Stimulated activated CD4-positive, alpha-beta T cell treated with anti-CD3 and anti-CD28 coated beads, Interleukin-15, amount 100 ng/mL, for 1 hour (primary cell): ENCODE measurements at places on chromosomes 7 and 10.

DNA sequence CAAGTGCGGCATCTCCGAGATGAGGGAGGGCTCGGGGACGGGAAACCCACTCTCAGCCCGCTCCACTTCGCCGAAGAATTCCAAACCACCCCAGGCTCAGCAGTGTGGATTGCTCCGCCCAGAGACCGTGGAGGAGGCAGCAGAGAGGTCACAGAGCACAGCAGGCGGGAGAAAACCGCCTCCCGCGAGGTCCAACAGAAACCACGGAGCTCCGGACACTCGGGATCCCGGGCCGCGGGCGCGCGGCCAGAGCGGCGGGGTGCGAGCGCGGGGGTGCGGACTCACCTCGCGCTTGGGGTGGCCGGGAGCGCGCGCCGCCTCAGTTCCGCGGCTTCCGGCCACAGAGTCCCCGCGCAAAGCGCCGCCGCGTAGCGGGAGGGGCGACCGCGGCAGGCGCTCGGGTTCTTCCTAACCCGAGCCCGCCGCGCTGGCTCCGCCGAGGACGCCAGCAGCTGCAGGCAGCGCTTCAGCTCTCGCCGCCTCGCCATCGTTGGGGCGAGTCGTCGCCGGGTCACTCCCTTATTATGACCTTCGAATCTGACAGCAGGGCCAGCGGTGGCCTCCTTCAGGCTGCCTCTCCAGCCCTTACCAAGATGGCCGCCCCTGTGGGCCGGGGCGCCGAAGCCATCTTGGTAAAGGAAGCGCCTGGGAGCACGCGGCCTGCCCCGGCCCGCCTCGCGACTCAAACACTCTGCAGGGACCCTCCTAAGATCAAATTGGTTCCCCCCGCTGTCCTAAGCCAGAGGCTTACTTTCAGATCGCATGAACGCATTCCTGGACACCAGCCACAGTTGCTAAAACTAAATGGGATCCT lies at the start of gene NAPEPLD:
Gene NAPEPLD (minus strand): TSS at position 106 of the 814 bp plus-strand sequence. CDS start 20,323 bp downstream, outside the sequence.
- DNase-seq = peak; percentile 62

DNA sequence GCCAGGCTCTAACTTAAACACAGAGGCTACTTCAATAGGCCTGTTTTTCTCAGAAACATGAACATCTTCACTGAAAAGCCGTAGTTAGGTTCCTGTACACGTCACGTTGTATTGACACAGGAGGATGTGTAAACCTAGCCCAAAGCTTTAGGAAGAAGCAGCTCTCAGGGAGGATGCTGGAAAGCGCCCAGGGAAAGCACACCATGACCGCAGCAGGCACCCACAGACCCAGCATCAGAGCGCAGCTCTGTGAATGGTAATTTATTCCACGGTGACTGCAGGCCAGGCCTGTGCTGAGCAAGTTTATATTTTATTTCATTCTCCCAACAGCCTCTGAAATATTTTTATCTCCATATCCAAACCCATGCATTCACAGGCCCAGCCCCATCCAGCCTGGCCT lies 51.1 kb downstream of the ASB13 start:
- no peak for DNase-seq

DNA sequence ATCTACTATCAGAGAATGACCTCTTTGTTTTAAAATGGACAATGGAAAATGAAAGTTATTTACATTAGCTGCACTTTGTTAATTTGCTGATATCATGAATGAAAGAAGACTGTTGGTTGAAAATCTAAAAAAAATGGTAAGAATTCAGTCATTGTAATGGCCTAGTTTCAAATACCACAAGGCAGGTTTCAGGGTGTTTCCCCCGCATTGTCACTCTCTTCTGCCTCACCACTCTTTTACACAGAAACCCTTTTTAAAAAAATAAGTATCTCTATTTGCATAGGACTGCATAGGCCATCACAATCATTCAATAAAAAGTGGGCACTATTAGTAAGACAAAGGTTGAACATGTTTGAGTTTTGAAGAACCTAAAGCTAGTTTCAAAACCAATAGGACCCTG lies 737.1 kb downstream of the INHBA start:
- no peak for DNase-seq

DNA sequence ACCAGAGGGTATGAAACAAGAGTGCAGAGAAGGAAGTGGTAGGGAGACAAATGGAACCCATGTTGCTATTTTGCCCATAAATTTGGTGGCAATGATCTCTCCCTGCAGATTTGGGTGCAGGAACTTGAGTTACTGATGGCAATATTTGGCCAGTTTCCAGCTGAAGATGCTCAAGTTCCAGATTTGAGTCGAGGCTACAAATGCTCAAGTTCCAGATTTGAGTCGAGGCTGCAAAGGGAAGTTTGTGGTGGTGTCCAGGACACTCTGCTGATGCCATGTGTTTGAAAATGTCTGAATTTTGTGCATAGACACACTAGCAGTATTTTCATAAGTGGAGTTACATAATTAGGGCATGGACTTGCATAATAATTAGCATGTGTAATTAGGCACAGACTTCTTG lies 40.8 kb downstream of the TBXAS1 start:
- no peak for DNase-seq

GRCh38 chr7:87874066-87874465 lies 2.1 kb downstream of the SLC25A40 start:
- DNase-seq = no peak

DNA sequence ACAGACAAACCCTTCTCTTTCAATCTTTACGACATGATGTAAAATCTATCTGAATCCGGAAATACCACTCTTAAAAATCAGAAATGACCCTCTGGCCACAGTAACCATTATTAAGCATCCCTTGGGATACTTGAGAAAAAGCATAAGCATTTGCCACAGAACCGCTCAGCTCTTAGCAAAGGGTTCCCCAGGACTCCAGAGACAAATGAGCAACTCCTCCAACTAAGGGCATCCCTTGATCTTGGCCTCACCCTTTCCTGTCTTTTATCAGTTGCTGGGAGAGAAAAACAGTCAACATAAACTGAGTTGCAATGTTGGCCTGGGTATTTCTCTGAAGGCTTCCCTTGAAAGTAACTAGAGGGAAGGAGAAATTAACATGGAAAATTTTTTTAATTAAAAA lies 3.5 kb downstream of the PDLIM1 start:
- DNase-seq = no peak

DNA sequence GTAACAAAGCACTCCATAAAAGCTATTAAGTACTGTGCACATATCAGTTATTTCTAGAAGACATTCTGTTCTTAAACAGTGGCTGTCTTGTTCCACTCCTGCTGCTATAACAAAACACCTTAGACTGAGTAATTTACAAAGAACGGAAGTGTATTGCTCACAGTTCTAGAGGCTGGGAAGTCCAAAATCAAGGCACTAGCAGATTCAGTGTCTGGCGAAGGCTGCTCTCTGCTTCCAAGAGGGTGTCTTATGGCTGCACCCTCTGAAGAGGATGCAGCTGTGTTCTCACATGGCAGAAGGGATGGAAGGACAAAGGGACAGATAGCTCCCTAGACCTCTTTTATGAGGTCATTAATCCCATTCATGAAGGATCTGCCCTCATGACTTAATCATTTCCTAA lies 424.2 kb upstream of the ZMIZ1 start:
- DNase-seq = no peak

DNA sequence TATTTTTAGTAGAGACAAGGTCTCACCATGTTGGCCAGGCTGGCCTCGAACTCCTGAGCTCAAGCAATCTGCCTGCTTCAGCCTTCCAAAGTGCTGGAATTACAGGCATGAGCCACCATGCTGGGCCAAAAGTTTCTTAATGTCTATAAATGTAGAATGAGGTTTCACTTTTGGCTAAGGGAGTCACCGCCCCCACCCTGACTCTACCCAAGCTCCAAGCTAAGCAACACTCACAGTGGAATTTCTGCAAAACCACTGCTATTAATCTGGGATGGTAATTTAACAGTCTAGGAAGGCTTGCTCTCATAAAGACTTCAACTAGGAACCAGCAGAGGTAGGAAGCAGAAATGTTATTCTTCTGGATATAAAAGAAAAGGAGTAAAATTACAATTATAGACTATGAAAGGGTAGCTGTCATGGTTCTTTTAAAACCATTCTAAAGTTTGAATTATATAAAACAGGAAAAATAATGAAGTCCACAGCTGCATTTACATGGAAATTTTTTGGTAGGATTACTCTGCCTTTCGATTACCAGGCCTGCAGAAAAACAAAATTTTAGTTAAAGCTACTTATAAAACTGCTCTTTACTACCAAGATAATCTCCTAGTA lies 211.6 kb downstream of the SFMBT2 start:
- DNase-seq = no peak

DNA sequence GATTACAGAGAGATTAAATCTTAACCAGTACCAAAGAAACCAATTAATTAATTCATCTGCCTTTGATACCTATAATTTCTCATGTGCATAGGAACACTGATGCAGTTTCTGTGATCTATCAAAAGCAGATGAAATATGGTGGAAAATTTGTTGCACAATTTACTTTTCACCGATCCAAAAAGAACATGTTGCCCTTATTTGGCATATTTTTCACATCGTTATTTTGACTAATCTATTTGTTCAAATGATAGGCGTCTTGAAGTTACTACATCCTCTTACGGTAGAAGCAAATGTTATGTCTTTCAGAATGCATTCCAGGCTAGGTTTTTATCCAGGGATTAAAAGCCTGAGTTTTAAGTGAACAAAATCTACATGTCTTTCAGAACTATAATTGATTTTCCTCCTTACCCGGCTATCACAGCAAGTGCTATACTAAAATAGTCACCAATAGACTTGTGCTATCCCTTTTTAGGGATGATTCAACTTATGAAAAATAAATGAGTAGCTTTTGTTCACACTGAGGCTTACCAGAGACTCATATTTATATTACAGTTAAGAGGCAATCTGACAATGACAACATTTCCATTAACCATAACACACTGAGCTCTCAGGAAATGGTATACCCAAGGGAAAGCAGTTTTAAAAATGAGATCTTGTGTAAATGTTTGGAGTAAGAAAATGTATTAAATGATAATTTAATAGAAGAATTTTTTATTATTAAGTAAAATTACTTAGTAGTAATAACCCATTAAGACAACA lies 16.8 kb upstream of the TES start:
- no peak for DNase-seq
